ENCODE measurements at places on chromosomes 7 and 10.

DNA sequence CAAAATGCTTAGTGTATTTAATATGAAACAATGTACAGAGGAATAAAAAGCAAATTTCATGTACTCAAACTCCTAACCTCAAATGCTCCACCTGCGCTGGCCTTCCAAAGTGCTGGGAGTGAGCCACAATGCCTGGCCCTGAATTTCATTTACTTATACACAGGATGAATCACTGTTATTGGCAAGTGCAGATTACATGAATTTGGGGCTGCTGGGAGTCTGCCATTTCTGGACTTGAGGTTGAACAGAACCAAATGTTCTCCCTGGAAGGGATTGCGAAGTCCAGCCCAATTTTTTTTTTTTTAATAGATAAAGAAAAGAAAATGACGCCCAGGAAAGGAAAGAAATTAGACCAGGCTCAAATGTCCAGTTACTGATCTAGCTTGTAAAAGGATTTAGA is 6.8 kb upstream of the CSTF2T start:
- no peak for DNase-seq

DNA sequence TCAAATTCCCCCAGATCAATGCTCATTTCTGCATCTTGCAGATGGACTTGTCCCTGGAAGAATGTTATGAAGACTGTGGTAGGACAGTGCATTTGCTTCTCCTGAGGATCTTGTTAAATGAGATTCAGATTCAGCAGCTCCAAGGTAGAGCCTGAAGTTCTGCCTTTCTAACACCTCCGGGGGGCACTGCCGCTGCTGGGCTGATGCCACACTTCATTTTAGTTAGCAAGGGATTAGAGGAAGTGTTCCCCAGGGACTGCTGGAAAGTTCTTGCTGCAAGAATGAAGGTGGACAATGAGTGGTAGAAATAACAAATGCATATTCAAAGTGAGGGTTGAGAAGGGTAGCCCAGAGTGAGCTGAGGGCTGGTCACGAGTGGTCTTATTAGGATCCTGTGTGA is 434.3 kb upstream of the AKR1E2 start:
- no peak for DNase-seq

GRCh38 chr10:48758411-48758810 is 73.7 kb downstream of the WDFY4 start:
- DNase-seq, result no peak

GRCh38 chr7:110775046-110775445 is 315.9 kb upstream of the LRRN3 start:
- no peak for DNase-seq

DNA sequence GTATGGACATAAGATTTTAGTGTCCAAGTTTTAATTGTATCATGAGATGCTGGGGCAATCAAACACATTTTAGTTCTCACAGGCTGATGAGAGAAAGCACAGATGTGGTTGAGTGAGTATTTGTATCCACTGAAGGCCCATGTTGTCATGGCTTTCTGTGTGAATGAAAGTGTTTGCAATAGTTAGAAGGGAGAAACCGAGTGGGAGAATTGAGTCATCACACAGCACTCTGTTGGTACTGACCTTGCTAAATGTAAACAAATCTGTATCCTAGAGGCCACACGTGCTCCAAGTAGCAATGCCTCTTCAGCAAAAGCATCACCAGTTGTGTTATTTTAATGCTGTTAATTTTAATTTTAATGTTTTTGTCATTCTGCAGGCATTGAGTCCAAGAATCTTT is 121.2 kb downstream of the EMX2 start:
- no peak for DNase-seq

DNA sequence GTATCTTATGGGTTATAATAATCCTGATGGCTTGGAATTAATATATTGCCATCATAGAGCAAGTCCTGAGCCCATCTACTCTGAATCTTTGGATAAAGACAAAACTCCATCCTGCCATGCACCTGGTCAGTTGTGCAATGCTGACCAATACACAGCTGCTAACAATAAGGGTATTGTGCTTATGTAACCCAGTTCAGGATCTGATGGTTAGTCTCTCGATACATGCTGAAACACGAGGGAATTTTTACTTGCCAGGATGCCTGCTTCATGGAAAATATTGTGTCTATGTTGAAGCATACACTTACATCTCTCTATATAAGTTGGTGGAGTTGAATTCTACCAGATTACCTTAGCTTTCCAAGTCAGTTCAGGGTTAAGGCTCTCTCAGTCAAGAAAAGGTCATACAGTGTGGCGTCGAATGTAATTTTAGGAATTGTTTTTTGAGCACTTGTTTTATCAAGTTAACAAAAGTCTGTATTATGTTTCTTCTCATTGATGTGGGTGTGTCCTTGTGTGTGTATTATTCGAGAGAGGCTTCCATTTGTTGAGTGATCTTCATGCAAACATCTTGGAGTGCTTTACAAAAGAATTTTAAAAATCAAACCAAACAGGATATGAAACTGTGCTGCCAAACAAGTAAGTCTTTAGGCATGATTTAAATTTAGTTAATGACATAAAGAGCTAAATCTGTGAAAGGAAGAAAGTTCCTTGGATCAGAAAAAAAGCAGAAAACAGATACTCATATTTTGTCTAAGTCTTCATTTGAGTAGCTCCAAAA is 449.1 kb downstream of the SUGCT start:
- no peak for DNase-seq
